ENCODE measurements at places on chromosomes 2 and 18.

DNA sequence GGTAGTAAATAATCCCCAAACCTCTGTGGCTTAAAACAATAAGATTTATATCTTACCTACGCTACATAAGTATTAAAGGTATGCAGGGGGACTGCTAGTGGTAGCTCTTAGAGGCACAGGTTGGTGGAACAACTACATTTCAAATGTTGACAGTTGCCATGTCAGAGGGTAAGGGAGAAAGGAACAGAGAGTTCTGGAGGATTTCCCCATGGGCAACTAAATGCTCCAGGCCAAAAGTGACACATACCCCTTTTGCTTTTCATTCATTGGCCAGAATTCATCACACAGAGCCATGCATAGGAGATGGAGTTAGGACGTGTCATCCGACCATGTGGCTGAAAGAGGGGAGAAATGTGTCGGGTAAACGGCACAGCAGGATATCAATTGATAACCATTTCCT, 133.2 kb downstream of the NAPG start:
- DNase-seq: no peak

GRCh38 chr2:46134531-46135227, 162.5 kb upstream of the EPAS1 start:
- no peak for DNase-seq

GRCh38 chr2:68658266-68658665, 14.9 kb downstream of the PROKR1 start:
- DNase-seq: no peak

DNA sequence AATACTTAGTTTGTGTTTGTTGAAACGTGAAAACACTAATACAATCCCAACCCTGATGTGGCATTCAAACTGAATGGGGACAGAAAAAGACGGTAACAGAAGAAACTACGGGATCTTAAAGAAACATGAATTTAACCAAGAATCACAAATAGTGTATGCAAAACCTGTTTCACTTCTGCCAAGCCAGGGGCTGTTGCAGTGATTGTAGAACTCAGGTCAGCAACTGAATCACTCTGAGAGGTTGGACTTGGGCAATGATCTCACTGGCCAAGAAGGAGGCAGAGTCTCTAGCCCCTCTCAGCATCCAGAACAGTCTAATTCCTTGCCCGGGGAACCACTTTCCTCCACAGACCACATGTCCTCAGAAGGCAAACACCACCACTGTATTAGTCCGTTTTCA, 54.9 kb upstream of the CRIM1 start:
- no peak for DNase-seq

GRCh38 chr2:179562330-179562885, 297.8 kb upstream of the SESTD1 start:
- no peak for DNase-seq

Data from HFF-Myc (cell line).